CD4-positive, alpha-beta T cell treated with Interleukin-10 for 1 hour (primary cell): ENCODE measurements at places on chromosomes 1 and 21.

- DNase-seq: peak; percentile 91
Measured at GRCh38 chr1:160768295-160768657, 27.7 kb upstream of the LY9 start.

GRCh38 chr1:25795946-25796810 is 3.8 kb upstream of the SELENON start:
- peak; percentile 63 for DNase-seq

- DNase-seq: no peak
Measured at GRCh38 chr1:195574511-195574910, 1033.7 kb downstream of the KCNT2 start.

GRCh38 chr1:182391362-182392049 is at the start of gene GLUL:
Gene GLUL, minus strand, starts transcription at chr1:182391790. Its CDS starts 3,053 bp downstream, at chr1:182388737.
- DNase-seq: peak; percentile 79
